ENCODE measurements at places on chromosomes 12 and 14.

DNA sequence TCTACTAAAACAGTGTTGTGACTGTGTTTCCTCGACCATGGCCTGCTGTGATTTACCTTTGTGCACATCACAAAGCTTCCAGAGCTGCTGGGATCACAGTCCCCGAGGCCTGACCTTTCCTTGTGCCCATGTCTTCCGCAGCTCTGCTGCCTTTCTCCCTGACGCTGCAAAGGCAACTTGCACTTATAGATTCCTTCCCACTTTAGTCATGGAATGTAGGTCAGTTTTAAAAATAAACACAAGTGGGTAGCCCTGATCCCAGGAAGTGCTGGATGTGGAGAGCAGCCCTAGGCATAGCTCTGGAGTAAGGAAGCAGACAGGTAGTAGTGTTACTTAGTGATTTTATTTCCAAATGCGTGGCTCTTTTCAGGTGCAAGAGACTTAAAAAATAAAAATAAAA, 825.7 kb downstream of the AACS start:
- peak; percentile 90 for DNase-seq

DNA sequence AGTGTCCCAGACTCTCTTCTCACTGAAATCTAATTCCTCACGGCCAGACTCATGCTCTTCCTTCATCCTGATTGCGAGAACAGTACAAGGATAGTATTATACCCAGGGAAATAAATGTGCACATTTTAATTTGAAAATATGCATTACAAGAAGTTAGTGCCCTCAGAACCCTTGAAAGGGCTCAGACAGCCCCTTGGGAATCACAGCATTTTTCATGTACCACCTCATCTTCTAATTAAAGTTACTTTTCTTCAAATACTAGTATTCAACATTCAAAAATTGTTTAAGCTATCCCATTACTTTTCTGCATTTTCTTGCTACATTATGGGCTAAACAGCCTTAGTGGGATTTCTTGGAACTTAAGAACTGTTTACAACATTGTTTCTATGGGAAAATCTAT, 1.7 kb upstream of the APPL2 start:
- DNase-seq, result no peak

GRCh38 chr12:59619461-59620240, 23.8 kb downstream of the SLC16A7 start:
- no peak for DNase-seq

- DNase-seq, result no peak
Observed at GRCh38 chr12:116712458-116713303, 25.2 kb downstream of the SPRING1 start.
